GM13977 (cell line): ENCODE measurements at places on chromosomes 4 and X.

DNA sequence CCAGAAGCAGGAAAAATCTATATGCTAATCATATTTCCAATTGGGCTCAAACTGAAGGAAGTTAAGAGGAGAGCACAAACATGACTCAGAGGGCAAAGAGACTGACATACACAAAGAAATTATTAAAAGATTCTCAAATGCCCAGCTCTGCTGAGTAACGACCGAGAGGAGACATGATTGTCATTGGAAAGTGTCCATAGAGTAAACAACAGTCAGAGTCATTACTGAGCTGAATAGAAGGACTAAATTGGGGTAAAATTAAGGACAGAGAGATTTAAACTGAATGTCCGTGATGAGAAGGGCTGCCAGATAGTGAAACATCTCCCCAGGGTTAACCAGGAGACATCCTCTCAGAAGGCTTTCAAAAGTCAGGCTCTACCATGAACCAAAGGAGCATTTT is 111.2 kb upstream of the GALNT7 start:
- DNase-seq: no peak

DNA sequence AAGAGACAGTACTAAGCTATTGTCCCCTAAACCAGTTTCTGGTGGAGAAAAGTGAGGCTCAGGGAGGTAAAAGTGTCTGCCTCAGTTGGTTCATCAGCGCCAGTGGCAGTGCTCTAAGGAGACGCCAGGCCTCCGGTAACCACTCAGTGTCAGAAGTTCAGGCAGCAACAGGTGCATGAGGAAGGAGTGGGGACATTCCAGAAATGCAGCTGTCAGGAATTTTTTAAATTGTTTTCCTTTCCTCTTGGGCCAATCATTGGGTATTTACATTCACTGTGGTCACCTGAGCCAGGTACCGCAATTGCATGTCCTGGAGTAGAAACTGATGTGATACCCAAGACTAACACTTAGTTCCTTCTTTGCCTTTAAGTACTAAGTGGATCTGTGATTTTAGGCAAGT is 40.2 kb upstream of the HS3ST1 start:
- no peak for DNase-seq

DNA sequence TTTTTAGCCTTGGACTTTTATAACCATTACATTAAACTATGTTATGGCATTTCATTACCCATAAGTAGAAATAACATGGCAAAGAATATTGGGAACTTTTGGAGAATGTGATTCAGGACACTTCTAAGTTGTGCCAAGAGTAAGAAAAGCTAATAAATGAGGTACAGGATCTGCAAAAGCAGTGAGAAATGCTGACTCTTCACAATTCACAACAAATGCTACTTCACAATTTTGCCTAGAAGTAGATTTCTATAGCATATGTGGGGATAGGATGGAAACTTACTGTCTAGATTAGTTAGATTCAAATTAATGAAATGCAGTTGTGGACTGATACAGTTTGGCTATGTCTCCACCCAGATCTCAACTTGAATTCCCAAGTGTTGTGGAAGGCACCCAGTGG is 173.7 kb downstream of the COMMD8 start:
- no peak for DNase-seq

DNA sequence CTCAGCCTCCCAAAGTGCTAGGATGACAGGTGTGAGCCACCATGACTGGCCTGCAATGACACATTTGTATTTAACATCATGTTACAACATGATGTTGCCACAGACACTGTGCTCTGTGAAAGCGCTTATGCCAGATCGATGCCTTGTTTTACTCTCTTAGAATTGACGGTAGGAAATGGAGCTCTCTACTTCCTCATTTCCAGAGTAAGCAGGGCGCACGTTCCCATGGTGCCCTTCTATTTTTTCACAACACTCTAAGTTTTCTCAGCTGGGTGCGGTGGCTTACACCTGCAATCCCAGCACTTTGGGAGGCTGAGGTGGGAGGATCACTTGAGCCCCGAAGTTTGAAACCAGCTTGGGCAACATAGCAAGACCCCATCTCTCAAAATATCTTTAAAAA is 60.7 kb upstream of the DHRSX start:
- no peak for DNase-seq

DNA sequence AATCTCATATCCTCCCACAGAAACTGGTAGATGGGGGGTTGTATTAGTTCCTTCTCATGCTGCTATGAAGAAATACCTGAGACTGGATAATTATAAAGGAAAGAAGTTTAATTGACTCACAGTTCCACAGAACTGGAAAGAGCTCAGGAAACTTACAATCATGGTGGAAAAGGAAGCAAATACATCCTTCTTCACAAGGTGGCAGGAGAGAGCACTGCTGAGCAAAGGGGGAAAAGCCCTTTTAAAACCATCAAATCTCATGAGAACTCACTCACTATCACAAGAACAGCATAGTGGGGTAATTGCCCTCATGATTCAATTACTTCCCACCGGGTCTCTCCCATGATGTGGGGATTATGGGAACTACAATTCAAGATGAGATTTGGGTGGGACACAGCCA is 250.5 kb upstream of the GPRIN3 start:
- DNase-seq: no peak

DNA sequence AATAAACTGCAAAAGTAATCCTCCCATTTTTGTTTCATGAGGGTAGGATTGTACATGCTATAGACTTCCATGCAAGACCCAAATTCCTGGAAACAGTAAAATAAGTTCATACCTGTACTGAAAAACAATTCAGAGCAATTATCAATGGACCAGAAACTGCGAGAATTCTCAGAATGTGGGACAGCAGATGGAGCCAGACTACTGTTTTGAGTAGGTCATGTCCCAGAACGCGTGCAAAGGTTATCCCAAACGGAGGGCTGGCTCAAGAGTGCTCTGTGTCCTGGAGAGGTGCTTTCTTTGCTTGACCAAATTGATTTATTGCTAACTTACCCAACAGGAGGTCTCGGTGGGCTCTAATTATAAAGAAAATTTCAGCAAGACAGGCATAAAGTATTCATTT is 1.7 kb upstream of the MAGEH1 start:
- DNase-seq: no peak

GRCh38 chr4:141853091-141853764 is 216.8 kb downstream of the IL15 start:
- no peak for DNase-seq

- no peak for DNase-seq
These were observed 12.4 kb downstream of the UTP3 start for GRCh38 chr4:70700712-70701111.

DNA sequence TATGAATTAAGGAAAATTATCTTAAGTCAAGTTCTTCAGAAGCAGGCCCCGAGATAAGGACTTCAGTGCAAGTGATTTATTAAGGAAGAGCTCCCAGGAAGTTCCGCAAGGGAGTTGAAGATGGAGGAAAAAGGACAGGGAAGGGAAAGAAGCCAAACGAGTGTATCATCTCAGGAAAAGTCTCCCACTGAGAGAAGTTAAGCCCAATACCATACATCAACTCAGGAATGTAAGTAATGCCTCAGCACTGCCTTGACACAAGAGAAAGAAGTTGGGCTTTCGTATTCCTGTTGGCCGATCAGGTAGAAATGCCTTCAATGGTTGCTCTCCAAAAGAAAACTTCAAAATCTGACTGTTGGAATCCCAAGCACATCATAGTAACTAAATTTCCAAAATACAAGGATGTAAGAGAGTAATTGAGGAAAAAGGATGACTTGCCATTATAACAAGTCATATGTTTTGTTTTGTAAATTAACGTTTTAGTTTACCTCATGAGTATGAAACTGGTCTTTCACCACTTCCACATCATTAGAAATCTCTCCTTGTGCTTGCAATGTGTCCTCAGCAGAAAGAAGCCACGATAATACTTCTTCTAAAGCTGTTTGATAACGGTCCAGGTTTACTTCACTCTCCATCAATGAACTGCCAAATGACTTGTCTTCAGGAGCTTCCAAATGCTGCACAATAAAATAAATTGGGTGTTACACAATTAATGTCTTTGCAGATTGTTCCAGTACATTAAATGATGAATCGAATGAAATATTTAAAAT is 566.7 kb downstream of the DMD start:
- DNase-seq: no peak

DNA sequence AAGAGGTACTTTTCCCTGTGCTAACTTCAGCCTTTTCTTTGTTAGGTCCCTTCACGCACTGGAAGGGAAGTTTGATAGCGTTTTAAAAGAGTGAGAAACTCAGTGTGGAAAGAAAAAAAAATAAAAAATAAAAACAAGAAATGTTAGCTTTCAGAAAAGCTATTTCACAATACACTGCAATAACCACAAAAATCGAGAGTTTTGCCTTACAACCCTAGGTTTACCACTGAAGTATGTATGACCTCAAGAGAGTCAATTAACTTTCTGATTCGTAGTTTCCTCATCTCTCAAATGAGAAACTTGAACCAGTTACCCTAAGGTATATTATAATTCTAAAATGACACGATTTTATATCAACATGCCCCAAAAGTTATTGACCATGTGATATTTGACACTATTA is 93.9 kb upstream of the JADE1 start:
- no peak for DNase-seq

- peak; percentile 51 for DNase-seq
These were observed 63.8 kb upstream of the STS start for GRCh38 chrX:7083468-7084396.

GRCh38 chrX:120310861-120311726 is at the start of gene TMEM255A:
TMEM255A (minus strand) TSS chrX:120311461; CDS start chrX:120311309, 152 bp downstream.
- no peak for DNase-seq

- DNase-seq: no peak
These were observed 88.7 kb downstream of the TNIP2 start for GRCh38 chr4:2667428-2667827.

- no peak for DNase-seq
These were observed 1067.6 kb upstream of the FTHL17 start for GRCh38 chrX:32139476-32139875.

DNA sequence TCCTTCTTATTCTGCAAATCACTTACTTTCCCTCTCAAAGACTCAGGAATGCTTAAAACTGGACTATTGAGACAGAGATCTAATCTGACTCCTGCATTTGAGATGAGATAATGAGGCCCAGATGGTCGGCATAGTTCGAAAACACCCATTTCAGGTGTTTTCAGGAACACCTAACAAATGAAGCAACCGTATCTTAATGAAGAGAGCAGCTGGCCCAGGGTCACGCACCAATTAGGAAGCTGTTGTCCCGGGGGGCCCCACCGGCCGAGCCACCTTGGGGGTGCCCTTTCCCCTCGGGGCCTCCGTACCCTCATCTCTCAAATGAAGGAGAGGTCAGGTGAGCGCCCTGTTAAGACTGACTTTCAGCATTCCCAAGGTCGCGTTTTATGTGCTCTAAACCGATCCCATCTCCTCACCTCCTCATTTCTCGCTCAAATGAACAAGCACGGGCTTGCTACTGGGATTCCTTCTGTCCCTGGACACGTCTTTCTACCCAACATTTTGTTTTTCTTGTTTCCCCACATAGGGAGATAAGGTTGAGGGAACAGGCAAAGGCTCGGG is 824 bp downstream of the LRPAP1 start:
- no peak for DNase-seq

DNA sequence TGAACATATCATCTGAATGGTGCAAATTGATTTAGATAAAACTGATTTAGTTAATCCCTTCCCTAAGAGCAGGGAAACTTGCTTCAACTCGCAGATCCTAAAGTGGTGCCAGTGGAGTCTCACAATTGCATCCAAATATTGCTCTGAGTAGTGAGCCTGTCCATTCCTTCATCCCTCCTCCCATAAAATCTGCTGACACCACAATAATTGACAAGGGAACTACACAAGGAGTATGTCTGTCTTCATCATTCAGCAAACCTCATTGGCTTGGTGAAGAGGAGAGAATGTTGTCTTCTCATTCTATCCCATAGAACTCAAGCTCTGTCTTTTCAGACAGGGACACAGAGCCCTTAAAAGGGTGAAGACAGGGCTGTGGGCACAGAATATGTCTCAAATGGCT is 4.2 kb downstream of the MID2 start:
- DNase-seq: no peak

- DNase-seq: peak; percentile 94
These were observed 14.7 kb downstream of the FGFRL1 start for GRCh38 chr4:1026115-1026514.

GRCh38 chrX:3219667-3220066 is 126.8 kb downstream of the MXRA5 start:
- no peak for DNase-seq

- DNase-seq: no peak
These were observed 116.2 kb upstream of the KIT start for GRCh38 chr4:54541426-54542118.

GRCh38 chr4:106312377-106312776 is 3.6 kb downstream of the TBCK start:
- no peak for DNase-seq

DNA sequence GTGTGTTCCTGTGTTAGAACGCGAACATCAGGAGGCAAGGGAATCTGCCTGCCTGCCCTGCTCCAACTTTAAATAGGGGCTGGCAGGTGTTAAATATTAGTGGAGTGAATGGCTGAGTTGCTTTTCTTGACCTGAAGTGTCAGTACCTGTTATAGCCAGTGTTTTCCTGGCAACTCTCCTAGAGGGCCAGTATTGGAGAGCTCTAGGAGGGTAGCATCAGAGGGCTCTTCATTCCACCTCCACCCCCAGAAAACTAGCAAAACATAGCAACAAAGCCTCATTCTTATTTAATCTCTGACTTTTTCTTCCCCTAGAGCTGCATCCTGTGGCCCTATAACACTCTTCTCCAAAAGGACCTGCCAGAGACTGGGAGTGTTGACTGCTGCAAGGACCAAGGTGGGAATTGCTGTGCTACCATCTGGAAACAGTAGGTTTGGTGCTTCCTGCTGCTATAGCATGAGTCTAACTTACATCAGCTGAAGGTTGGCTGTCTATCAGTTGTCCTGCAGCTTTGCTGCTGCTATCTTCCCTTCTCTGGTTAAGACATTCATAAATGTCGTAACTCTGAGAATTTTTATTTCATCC is 33.5 kb downstream of the SGMS2 start:
- DNase-seq: no peak

DNA sequence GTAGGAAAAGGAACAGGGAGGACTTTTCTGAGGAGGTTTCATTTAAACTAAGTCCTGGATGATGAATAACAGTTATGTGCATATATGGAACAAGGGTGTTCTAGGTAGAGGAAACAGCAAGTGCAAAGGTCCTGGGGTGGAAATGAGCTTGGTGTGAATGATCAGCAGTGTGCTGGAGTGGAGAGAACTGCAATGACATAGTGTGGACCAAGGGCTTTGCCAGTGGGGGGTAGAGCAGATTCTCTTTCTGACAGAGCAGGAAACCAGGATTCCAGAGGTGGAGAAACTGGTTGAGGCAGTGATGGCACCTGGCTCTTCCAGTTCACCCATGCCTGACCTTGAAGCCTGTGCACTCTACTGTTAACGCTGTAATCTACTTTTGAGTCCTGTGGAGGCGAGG is 1.7 kb downstream of the PPP1R3F start:
- DNase-seq: no peak
